Activated CD4-positive, CD25-positive, alpha-beta regulatory T cell (primary cell): ENCODE measurements at places on chromosomes 11 and 22.

GRCh38 chr11:111718436-111718835, 47.8 kb downstream of the PPP2R1B start:
- no peak for DNase-seq

- DNase-seq, result no peak
These were observed 240.5 kb upstream of the CCDC179 start for GRCh38 chr11:23100726-23101125.

DNA sequence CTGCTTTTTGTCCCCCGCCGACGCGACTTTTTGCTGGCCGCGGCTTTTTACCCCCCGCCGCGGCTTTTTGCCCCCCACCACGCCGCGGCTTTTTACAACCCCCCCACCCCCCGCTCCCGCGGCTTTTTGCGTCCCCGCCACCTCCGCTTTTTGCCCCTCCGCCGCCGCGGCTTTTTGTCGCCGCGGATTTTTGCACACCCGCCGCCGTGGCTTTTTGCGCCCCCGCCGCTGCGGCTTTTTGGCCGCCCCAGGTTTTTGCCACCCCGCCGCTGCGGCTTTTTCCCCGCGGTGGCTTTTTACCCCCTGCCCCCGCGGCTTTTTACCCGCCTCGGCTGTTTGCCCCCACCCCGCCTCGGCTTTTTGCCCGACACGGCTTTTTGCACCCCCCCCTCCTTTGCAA, 205.5 kb downstream of the CCT8L2 start:
- DNase-seq, result no peak

- no peak for DNase-seq
These were observed 27.1 kb downstream of the CWF19L2 start for GRCh38 chr11:107430525-107430924.

DNA sequence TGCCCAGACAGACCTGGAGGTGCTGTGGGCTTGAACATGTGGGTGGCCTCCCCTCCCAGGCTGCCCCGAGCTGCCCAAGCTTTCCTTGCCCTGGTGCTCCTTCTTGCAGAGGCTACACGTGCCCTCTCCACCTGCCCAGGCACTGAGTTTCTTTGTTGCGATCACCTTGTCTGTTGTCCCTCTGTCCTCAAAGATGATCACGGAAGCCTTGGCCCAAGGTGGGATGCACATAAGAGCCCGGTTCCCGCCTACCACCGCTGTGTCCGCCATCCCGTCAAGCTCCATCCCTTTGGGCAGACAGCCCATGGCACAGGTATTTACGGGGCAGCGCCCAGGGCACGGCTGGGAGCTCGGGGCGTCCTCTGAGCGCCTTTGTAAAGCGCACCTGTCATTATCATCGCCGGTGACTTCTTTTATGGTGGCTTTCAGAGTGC, 67.5 kb downstream of the MED15 start:
- DNase-seq, result no peak

DNA sequence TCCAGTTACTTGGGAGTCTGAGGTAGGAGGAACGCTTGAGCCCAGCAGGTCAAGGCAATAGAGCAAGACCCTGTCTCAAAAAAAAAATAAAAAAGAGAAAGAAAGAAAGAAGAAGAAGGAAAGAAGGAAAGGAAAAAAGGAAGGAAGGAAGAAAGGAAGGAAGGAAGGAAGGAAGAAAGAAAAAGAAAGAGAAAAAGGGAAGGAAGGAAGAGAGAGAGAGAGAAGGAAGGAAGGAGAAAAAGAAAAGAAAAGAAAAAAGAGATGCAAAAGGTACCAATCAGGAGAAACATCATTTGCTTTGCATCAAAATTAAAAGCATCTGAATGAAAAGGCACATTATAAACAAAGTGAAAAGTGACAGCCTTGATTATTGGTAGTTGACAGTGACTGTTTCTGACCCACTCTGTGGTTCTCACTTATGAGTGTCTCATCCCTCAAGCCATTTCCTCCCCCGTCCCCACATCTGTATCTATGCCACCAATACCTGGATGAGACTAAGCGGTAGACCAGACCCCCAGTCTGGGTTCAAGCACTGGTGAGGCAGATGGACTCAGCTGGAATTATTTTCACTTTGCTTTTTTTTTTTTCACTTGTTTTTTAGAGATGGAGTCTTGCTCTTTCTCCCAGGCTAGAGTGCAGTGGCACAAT, 33.0 kb upstream of the XBP1 start:
- no peak for DNase-seq

- DNase-seq, result no peak
These were observed 95.7 kb upstream of the UBASH3B start for GRCh38 chr11:122559734-122560382.

GRCh38 chr22:25112538-25113253, 87.0 kb upstream of the CRYBB3 start:
- DNase-seq, result no peak

DNA sequence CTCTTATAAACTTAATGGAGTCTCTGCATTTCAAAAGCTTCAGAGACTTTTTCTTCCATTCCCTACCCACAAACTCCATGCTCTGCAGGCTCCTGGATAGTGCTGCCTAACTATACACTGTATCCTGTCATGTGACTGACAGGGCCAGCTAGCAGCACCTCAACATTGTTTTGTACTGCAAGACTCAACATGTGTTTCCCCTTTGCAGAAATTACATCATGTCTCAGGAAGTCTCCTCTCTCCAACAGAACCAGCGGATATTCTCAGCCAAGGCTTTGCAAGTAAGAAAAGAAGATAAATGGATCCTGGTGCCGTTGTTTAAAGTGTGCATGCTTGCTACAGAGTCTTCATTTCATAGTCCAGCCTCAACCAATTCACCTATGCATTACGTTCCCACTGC, 164.0 kb upstream of the UBASH3B start:
- DNase-seq, result no peak

- no peak for DNase-seq
These were observed 234.3 kb downstream of the TBC1D22A start for GRCh38 chr22:46996595-46997310.

GRCh38 chr11:113148652-113149051, 165.7 kb upstream of the TTC12 start:
- no peak for DNase-seq

DNA sequence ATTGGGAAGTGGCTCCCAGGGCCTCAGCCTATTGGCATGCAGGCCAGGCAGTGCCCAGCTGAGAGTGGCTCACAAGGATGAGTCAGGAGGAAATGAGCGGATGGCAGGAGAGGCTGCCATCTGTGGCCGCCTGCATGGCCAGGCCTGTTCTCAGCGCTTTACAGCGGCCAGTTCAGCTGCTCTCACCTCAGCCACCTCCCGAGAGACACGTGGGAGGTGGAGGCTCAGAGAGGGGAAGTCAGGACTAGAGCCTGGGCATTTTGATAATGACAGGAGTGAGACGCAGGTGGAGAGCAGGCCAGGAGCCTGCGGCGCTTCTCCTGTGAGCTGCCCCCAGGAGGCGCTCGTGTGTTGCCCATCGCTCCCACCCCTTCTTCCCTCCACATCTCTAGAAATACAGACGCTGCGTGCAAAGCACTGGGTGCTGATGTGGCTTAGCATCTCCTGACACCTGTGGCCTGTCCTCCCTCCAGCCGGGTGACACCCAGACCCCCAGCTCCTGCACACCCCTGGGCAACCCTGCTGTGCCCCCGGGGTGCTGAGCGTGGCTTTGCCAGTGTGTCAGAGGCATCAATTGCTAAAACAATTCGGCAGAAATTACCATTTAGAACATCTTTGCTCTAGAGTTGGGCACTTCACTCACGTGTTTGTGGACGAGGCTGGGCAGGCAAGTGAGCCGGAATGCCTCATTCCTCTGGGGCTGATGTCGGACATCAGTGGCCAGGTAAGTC, 21.4 kb upstream of the PANX2 start:
- DNase-seq, result peak; percentile 52

- DNase-seq, result no peak
These were observed 612 bp downstream of the IGF2 start for GRCh38 chr11:2138431-2139122.

DNA sequence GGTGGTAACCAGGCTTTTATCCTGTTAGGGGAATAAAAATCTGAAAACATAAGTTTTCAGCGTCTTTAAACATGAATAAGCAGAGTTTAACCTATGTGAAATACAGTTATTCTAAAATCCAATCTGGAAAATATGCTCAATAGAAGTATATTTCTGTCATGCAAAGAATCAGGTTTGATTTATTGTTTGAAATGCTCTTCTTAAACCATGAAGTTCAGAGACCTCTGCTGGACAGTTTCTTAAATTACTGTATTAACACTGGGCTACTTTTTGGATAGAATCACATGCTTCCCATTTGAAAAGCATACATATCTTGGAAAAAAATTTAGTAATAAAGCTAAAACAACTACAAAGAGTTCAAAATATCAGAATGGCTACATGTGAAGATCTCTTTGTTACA, 25.4 kb downstream of the APIP start:
- no peak for DNase-seq

DNA sequence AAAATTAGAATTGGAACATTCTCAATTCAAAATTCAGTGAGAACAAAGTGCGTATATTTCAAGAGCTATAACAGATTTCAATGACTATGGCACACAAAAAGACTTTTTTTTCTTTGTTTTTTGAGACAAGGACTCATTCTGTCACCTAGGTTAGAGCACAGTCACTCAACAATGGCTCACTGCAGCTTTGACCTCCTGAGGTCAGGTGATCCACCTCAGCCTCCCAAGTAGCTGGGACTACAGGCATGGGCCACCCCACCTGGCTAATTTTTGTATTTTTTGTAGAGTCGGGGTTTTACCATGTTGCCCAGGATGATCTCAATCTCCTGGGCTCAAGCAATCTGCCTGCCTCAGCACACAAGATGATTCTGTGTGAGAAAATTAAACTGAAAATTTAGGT, 51.5 kb downstream of the PIK3C2A start:
- no peak for DNase-seq

GRCh38 chr22:29394931-29395581, 6.7 kb upstream of the AP1B1 start:
- DNase-seq, result peak; percentile 29

DNA sequence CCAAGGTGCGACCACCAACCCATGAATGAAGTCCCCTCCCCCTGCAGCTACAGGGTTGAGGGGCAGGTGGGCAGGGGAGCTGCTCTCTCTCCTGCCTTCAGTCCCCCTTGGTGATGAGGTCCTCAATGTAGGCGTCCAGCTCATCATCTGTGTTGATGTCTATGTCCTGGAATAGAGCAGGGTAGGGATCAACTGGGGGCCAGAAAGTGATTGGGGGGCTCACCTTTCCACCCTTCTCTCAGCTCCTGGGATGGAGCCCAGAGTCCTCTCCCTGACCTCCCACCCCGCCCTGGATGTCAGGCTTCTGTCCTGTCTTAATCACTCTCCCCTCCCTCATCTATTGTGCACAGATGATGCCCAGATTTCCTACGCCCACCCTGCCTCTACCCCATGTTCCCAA, 41.9 kb downstream of the MORC2 start:
- DNase-seq, result no peak

GRCh38 chr11:13283636-13284035, 6.0 kb downstream of the BMAL1 start:
- no peak for DNase-seq

DNA sequence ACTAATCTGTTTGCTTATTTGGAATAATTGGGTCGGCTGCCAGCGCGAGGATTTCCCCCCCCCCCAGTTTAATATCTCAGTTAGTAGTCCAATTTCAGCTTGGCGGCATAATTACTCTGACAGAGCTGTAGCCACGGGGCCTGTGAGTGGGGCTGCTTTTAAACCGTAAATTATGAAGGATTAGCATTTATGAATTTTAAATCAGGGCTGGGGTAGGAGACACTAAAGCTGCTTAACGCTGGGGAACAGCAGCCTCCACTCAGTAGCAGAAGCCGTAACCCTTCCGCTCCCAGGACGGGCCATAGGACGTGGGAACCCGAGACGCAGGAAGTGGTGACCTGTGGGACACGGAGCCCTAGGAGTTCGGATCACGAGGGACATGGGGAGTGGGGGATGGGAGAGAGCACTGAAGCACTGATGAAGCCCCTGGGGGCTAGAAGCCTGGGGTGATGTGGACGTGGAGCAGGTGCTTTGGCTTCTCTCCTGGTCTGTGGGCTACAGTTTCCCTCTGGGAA, 66.2 kb upstream of the LMO1 start:
- DNase-seq, result no peak

GRCh38 chr22:40432157-40432556, 61.8 kb downstream of the SGSM3 start:
- DNase-seq, result no peak

GRCh38 chr11:123321636-123322035, 108.4 kb upstream of the GRAMD1B start:
- no peak for DNase-seq

- no peak for DNase-seq
These were observed 27.4 kb downstream of the DAGLA start for GRCh38 chr11:61707574-61707973.

DNA sequence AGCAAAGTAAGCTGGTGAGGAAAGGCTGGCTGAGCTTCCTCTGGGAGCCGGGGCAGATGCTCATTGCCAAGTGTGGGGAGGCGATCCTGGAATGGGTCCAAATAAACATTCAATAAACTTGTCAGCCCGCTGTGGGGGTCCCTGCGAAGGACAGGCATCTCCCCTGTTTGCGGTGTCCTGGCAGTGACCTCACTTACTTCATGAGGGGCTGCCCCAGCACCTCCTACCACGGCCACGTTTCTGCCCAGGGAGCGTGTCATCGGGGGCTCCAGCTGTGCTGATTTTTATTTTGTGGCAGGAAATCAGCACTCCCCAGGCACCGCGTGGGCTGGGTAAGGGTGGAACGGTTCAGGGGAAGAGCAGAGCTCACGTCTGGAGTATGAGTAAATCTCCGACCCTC, 493.9 kb upstream of the B3GAT1 start:
- no peak for DNase-seq

DNA sequence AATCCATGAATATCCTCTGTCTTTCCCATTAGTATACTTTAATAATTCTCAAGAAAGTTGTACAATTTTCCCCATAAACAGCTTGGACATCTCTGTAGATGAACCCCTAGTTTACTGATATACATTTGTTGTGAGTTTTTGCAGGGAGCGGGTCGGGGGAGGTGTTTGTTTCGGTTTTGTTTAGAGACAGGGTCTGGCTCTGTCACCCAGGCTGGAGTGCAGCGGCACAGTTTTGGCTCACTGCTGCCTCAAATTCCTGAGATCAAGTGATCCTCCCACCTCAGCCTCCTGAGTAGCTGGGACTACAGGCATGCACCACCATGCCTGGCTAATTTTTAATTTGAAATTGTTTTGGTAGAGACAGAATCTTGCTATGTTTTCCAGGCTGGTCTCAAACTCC, 57.6 kb downstream of the IGLL5 start:
- no peak for DNase-seq
